ENCODE measurements at places on chromosomes 12 and 14.
A peak's percentile ranks its signal among the peaks of the same experiment; 100 is the strongest.

GRCh38 chr12:1947081-1947480, 28.6 kb upstream of the CACNA2D4 start:
- DNase-seq, result no peak

DNA sequence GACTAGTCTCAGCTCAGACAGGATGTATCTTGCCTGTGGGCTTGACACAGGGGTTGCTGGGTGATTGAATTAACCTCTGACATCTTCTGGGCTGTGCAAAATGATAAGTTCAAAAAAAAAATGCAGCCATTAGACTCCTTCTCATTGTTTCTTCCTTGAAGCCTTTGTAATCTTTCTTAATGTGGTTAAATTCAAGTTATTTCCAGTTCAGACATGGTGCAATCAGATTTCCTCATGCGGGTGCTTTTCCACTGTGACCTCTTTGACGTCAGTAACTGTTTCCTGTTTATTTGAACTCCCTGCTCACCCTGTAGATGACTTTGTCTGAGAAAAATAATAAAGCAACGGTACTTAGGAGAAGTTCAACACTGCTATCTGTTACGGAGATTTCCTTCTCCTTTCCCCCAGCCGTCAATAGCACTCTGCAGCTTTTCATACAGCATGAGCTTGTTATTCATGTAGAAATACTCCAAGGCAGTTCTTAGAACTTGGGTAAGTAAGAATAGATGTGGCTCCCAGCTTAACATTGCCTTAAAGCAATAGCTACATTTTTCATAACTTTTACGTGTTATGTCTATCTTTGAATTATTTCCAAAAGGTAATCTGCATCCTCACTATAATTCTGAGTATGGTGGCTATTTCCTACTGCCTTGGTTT, 155.5 kb downstream of the PRKCH start:
- no peak for DNase-seq

GRCh38 chr12:31339831-31340622, 14.1 kb upstream of the SINHCAF start:
- DNase-seq, result no peak

DNA sequence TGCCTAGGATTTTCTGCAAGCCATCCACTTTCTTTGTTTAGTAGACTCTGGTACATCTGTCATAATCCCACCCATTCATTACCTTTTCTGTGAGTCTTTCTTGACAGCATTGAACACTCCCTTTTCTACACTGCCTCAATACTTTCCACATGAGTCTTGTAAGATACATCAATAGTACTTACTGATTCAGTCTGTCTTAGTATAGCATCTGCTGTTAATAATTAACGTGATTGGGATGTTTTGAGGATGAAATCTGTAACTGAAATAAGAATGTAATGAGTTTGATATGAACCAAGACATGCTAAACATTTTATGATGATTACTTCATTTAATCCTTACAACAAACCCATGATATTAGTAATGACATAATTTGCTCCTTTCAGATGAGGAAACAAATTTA, 196.2 kb upstream of the FOXG1 start:
- no peak for DNase-seq

DNA sequence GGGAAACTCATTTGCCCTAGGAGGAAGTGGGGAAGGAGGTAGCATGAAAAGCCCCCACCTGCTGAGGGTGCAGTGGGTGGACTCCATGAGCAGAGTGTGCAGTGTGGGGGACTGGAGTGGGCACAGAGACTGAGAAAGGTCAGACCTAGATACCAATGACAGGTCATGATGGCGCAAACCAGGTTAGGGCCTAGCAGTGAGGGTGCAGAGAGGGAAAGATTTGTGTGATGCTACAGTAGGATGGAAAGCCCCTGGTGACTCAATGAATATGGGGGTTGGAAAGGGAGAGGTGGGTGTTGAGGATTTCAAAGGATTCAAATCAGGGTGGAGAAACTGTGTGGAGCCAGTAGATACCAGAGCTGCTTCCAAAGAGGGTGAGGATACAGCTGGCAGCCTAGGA, 319.2 kb downstream of the DPF3 start:
- no peak for DNase-seq

DNA sequence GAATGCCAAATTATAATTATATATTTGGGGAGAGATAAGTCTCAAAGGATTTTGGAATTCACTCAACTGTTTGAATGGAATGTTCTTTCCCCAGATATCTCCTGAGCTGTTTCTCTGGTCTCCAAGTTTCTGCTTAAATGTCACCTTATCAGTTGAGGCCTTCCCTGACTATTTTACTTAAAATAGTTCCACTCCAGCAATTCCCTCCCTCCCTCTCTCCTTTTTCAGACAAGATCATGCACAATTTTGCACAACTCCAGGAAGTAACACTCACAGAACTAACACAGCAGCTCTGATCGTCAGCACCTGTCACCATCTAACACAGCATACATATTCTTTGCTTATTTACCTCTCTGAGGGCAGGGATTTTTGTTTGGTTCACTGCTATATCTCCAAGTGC, 12.5 kb downstream of the BTG1 start:
- no peak for DNase-seq

DNA sequence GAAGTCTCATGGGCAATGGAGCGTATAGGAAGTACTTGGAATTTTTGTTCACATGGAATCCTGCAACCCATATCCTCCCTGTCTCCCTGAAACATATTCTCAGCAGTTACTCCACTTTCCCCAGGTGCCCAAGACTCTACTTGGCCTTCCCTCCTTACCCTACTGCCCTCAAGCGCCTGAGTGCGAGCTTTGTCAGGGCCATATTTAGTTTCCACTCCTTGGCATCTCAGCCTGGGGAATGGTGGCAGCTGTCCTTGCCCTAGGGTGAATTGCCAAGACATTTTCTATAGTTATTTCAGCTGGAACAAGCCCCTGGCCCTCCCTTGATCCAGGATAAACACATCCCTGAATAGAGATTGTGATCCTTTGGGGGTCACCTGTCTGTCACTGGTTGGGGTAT, 569.3 kb upstream of the LRFN5 start:
- DNase-seq, result no peak

GRCh38 chr12:131025939-131026702, 72.4 kb downstream of the ADGRD1 start:
- no peak for DNase-seq

DNA sequence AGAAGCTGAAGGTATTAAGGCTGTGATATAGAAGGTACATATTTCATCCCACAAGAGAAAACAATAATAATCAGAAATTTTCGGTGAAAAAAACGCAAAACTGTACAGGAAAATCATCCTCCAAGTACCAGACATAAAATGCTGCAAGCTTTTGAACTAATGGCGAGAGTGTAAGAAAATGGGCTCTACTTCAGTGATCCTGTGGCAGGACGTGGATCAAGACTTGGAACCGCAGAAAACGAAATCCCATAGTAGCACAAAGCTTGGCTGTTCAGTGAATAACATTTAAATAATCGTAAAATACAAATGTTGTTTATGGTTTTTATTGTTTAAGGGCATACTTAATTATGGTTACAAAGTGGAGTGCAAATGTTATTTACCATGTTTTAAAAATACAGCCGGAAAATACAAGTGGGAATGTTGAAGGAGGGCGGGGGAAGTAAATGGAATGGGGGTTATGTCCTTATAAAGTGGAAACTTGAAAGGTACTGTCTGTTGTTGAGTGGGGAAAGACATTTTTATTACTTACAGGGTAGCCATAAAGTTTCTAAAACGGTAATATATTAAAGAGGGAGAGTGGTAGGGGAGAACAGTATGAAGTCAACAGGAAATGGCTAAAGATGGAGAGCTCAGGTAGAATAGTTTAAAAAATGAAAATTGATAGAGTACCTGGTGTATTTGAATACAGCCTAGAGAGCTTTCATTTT, 1.1 kb downstream of the SMIM10L1 start:
- no peak for DNase-seq

DNA sequence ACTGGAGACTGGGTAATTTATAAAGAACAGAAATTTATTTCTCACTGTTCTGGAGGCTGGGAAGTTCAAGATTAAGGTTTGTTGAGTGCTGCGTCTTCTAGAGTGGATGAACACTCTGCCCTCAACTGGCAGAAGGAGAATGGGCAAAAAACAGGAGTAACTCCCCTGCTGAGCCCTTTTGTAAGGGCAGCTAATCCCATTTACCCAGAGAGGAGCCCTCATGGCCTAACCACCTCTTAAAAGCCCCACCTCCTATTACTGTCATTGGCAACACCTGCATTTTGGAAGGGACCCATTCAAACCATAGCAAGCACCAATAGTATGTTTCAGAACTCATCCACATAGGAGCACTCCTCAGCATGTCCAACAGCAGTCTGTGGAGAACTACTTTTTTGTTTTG, 47.4 kb downstream of the BORCS5 start:
- no peak for DNase-seq

- DNase-seq, result no peak
Measured at GRCh38 chr12:57852200-57852599, 5.7 kb upstream of the CTDSP2 start.

DNA sequence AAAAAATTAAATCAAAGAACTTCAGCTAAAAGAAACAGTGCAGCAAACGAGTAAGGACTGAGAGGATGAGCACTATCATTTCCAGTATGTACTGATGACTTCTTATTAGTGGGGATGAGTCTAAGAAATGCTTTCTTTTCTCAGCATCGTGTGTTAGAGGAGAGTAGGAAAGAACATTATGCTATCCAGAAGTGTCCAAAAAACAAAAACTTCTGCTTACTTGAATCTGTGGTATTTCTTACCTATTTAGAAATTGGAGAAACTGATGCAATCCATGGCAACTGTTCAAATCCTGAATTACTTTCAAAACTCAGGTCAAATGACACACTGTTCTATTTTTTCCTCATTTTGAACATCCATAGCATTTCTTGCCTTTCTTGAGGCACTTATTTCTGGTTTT, 23.7 kb downstream of the ABCD2 start:
- DNase-seq, result no peak

GRCh38 chr12:13229504-13229903, 33.0 kb downstream of the EMP1 start:
- DNase-seq, result no peak

- DNase-seq, result peak; percentile 38
Measured at GRCh38 chr12:8644345-8645248, 18.0 kb downstream of the MFAP5 start.

GRCh38 chr14:64746298-64747250, 42.4 kb downstream of the PLEKHG3 start:
- DNase-seq, result no peak

- no peak for DNase-seq
Measured at GRCh38 chr14:23062002-23062401, 4.7 kb upstream of the CDH24 start.

GRCh38 chr14:97977651-97978261, 1180.6 kb downstream of the VRK1 start:
- peak; percentile 64 for DNase-seq

DNA sequence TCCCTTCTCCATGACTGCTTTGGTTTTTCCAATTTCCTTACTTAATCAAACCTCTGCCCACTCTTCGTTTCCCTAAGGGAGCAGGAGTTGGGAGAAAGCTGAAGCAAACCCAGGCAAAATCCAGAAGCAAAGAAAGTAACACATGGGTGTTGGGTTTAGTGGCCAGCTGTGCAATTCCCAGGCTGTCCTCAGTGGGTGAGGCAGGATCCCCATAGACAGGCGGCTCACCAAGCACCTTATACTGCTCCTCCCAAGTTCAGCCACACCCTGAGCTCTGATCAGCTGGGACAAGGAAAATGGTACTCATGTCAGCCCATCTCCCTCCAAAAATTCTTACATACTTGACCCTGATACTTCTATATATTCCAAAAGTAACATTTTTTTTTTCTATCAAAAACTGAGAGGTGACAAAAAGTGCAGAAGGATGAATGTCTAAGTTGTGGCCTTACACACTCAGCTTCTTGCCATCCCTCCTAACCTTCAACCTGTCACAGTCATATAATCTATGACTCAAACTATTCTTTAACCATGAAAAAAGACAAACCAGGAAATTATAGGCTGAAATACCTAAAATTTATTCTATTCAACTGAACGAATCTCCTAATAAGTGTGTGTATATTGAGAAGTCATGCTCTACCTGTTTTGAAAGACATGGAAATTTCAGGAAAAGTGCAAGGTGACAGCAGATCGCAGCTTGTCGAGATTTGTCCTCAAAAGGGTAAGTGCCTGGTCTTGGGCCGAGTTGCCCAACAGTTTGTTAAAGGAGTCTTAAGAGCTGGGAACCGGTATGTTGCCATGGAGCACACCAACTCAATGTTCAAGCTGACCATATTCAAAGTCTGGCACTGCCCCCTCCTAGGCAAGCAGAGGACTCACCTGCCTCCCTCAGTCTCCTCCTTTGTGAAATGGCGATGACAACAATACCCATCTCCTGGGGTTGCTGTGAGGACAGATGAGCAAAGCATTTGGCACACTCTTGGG, 17.6 kb upstream of the ZFP36L1 start:
- DNase-seq, result no peak

GRCh38 chr12:31216479-31216878, 109.5 kb downstream of the SINHCAF start:
- DNase-seq, result no peak

DNA sequence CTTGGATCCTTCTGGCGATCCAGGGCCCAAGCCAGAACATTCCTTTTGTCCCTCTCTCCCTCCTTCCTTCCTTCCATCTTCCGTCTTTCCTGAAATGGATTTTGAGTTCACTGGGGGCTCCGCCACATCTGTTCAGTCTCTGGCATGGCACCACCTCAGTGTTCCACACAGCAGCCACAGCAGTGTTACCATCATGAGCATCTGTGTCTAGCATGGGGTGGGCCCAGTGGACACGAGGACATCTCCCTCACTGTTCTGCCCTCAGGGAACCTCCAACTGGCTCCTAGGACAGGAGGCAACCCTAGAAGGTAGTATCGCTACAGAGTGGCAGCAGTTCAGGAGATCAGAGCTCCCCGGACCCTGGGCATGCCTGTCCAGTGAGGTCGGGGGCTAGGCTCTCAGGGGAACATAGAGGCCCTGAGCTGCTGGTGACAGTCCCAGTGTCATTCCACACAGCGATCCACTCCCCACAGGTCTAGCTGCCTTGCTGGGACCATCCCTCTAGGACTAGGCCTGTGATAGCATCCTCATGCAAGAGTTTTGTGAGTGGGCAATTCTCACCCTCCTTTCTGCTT, 59.0 kb downstream of the GALNT16 start:
- DNase-seq, result no peak

GRCh38 chr12:31008241-31008761, 65.4 kb upstream of the DDX11 start:
- no peak for DNase-seq

DNA sequence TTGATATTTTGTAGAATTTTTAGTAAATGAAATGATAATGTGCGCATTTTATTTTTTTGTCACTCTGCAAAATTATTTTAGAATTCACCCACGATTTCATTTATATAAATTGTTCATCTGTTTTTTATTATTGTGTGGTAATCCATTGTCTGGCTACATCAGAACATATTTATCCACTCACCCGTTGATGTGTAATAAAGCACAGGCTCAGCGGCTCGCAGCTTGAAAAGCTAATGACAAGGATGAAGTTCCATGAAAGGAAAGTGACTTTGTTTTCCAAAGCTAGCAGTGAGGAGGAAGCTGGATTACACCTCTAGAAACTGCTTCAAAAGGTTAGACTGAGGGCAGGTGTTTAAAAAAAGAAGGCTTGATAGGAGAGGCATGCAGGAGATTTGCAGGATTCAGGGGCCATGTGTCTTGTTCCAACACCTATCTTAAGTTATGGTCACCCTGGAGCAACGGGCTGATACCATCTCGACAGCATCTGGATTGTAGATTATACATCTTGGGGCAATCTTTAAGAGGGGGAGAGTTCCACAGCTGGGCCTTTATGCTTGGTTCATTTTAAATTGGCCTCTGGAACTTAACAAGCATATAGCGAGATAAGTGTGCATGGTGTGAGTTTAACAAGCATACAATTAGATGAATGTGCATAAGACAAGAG, 194.1 kb downstream of the TMTC3 start:
- DNase-seq, result no peak

- no peak for DNase-seq
Measured at GRCh38 chr12:75000120-75000519, 209.5 kb downstream of the KCNC2 start.

Data from activated T-helper 9 cell treated with anti-CD3 and anti-CD28 coated beads, Interleukin-2, amount 50 U/mL, for 16 hours (primary cell).